ENCODE measurements at places on chromosomes 13 and 19. TPM values are rescaled to one million over a fixed set of nuclear protein-coding genes. Genes with fewer than 3 reads are reported as not detected.

The PRODH2 gene
- total RNA-seq: not detected

The CEACAM7 gene
- 7.3 TPM for total RNA-seq

The PDX1 gene
- total RNA-seq: not detected

The ZNF320 gene
- 12.3 TPM for total RNA-seq

The PROZ gene
- total RNA-seq: not detected

The KIR2DL3 gene
- total RNA-seq: not detected

The ABHD17A gene
- 71.0 TPM for total RNA-seq

The GPR183 gene
- total RNA-seq: 0.13 TPM

The LDLR gene
- total RNA-seq: 72.7 TPM

The IZUMO2 gene
- total RNA-seq: not detected

The MADCAM1 gene
- total RNA-seq: not detected

The C19orf85 gene
- not detected for total RNA-seq

The CACNG8 gene
- not detected for total RNA-seq

The CGB5 gene
- 0.26 TPM for total RNA-seq

The LRG1 gene
- total RNA-seq: 1.1 TPM

The LSM4 gene
- total RNA-seq: 260 TPM

The CPB2 gene
- total RNA-seq: not detected
